Endodermal cell (in vitro differentiated cells): ENCODE measurements at places on chromosomes 12 and 14. TPM values are rescaled to one million over a fixed set of nuclear protein-coding genes. Genes with fewer than 3 reads are reported as not detected.

- no peaks in the 10 kb centered on the region for H3K27me3 ChIP-seq
- H3K36me3 ChIP-seq: no peaks in the 10 kb centered on the region
- peak; percentile 79 for DNase-seq
- no peak overlapping the region for H3K27ac ChIP-seq
Observed at GRCh38 chr12:9925705-9926393, 6.3 kb downstream of the CLEC2A start.

- no peak overlapping the region for H3K27ac ChIP-seq
- DNase-seq: peak; percentile 46
- no peaks in the 10 kb centered on the region for H3K36me3 ChIP-seq
Observed at GRCh38 chr14:54787261-54787660, 115.4 kb downstream of the GCH1 start.

The ZNF10 gene
- total RNA-seq: 16.4 TPM in 2 replicates

GRCh38 chr14:68539241-68539737 lies 253.6 kb downstream of the ZFP36L1 start:
- H3K27me3 ChIP-seq: no peaks in the 10 kb centered on the region
- H3K4me3 ChIP-seq: no peak overlapping the region
- DNase-seq: no peak
- peak overlapping the region; percentile 89 for H3K27ac ChIP-seq

GRCh38 chr12:50127546-50127945 lies 15.5 kb downstream of the COX14 start:
- no peak for DNase-seq
- H3K36me3 ChIP-seq: peaks cover 48% of the 10 kb centered on the region
- no peaks in the 10 kb centered on the region for H3K27me3 ChIP-seq
- no peaks in the 10 kb centered on the region for H3K4me1 ChIP-seq
- no peak overlapping the region for H3K27ac ChIP-seq

DNA sequence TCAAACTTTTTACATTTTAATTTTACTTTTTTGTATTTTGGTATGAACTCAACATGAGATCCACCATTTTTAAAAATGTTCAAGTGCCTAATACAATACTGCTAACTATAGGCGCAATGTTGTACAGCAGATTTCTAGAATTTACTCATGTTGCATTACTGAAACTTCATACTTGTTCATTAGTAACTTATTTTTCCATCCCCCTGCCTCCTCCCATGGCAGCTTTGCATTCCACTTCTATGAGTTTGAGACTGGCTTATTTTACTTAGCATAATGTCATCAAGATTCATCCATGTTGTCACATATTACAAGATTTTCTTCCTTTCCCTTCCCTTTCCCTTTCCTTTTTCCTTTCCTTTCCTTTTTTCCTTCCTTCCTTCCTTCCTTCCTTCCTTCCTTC lies 825.9 kb downstream of the SLC16A7 start:
- no peaks in the 10 kb centered on the region for H3K4me1 ChIP-seq
- no peaks in the 10 kb centered on the region for H3K36me3 ChIP-seq
- no peaks in the 10 kb centered on the region for H3K27me3 ChIP-seq
- H3K27ac ChIP-seq: no peak overlapping the region
- no peak overlapping the region for H3K4me3 ChIP-seq
- no peak for DNase-seq
